Transverse colon (tissue), 4 donors: ENCODE measurements at places on chromosomes 5 and 9.

- DNase-seq: no peak
These were observed 15.0 kb downstream of the GALNT10 start for GRCh38 chr5:154205441-154206117.

- no peak for DNase-seq
These were observed 89.0 kb downstream of the PIK3R1 start for GRCh38 chr5:68304421-68305052.

DNA sequence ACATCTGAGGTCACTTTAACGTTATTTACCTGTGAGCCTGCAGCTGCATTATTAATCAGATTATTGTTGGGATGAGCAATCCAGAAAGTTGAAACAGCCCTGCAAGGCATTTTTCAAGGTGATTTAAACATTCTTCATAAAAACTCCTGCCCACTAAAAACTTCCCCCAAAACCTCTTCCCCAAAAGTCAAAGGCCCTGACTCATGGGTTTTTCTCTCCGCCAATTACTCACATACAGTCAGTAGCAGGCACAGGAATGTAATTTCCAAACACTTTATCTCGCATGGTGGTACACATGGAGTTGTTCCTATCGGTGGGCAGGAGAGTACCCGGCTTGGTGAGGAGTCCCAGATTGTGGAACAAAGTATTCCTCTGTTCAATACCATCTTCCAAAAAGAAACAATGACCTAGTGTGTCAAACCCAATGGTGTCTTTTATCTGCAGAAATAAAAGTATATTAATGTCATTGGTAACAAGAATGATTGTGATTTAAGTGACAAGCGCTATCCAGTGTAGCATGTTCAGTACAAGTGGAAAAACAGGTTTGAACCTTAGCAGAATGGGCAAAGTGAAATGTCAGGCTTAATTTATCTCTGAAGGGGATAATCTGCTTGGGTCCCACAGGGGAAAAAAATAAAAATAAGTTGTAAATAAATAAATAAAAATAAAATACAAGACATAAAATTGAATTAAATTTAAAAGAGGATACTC lies 38.3 kb downstream of the CEMIP2 start:
- DNase-seq: no peak

GRCh38 chr9:121053544-121053943 lies 3.5 kb upstream of the C5 start:
- DNase-seq: no peak

GRCh38 chr5:157484768-157485167 lies 24.8 kb downstream of the NIPAL4 start:
- DNase-seq: no peak

- DNase-seq: no peak
These were observed 327.2 kb downstream of the GLIS3 start for GRCh38 chr9:3972687-3973086.

DNA sequence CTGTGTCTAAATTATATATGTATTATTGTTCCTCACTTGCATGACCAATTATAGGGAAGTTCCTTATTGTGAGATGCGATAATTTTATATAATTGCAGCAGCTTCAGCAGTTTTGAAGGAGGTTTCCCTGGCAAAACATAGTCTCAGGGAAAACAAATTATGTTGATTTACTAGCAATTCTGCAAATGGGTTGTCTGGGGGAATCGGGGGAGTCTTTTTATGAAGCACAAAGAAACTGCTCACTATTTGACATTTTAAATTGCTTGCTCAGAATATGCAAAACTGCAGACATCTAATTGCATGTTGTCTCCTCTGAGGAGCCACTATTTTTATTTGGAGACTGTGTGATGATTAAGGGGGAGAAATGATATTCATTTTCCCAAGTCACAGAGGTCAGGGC lies 361.6 kb downstream of the YTHDC2 start:
- DNase-seq: no peak

DNA sequence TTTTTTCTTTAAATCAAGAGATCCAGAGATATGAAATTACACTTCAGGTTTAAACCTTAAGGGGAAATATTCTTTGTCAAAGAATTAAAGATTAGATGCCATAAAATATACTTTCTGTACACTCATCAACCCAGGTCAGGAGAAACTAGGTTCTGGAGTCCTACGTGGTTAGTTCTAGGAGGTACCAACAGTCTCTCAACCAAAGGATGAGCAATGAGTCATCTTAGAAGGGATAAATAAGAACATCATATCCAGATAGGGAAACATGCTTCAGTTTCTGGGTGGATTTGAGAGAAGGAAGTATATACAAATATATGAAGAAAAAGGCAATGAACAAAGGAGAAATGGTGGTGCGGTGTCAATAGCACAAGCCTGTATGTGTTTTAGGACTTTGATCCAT lies 98.2 kb downstream of the CSNK1G3 start:
- no peak for DNase-seq

- no peak for DNase-seq
These were observed 54.0 kb downstream of the CCDC171 start for GRCh38 chr9:15606643-15607472.

DNA sequence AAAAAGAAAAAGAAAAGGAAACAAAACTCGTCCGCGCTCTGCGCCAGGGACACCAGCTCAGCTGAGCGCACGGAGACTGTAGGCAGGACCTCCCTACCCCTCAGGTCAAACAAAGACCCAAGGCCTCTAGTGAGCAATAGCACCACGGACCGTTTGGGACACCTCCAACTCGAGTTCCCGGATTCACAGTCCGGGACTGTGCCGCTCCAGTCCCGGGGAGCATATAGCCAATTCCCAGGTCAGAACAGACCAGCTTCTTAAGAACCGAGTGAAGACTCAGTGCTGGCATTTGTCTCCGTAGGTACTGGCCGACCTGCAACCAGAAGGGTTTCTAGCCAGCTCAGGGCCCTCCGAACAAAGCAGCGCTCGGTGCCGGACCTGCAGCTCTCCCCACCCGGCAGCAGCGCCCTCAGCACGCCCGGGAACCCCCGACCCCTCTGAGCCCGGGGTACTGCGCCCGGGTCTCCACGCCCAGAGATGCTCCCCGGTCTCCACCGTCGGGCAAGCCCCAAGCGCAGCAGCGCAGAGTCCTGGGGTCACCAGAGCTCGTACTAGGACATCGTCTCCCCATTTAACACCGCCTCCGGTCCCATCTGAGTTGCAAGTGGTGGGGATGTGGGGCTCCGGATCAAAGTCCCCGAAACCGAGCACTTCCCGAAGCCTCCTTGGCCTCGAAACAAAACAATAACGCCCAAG lies 591 bp downstream of the ABCA1 start:
- peak; percentile 44 for DNase-seq

DNA sequence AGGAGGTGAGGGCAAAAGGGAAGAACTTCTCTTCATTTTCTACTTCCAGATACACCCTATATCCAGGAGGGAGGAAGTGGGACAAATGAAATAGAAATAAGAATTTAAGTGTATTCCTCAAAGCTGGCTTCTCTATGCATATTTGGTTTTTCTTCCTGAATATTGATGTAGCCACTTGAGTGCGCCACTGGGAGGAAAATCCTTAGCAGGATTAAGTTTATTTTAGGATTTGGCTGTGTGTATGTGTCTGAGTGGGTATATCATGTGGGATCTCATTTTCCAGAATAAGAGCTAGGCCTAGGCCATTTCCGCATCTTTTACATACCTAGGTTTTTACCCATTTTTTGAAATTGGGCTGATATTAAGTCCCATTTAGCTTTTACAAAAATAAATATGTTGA lies 42.5 kb downstream of the MAP1B start:
- DNase-seq: no peak

DNA sequence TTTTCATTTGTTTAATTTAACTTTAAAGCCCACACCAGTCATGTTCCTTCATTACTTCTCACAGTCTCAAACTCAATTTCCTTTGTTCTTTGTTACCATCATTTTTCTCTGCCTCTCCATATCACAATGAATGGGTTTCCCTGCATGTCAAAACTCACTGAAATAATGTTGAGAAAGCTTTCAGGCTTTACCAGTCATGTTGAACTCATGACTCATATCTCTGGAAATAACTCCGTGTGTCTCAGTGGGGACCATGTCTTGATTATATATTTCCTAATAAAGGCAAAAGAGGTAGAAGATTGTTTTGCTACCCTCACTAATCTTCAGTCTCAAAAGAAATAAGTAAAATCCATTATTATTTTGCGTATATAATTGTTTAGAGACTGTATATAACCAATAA lies 231.2 kb downstream of the CHSY3 start:
- no peak for DNase-seq

DNA sequence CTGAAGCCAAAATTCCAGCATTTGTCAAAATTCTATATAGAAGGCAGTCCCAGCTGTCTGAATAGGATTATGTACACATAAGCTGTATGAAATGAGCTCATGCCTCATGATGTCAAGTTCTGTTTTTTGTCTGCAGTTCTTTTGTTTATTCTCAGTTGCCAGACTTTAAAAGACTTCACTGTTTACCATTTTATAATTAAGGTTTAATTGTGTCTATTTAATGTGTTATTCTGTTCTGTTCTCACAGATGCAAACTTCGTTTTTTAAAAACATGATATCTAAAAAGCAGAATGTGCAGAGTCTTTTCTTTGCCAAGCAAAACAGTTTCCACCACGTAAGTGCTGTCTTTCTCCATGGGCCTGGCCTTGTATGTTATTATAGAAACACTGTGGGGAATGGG lies 31.1 kb downstream of the ERAP1 start:
- DNase-seq: no peak

DNA sequence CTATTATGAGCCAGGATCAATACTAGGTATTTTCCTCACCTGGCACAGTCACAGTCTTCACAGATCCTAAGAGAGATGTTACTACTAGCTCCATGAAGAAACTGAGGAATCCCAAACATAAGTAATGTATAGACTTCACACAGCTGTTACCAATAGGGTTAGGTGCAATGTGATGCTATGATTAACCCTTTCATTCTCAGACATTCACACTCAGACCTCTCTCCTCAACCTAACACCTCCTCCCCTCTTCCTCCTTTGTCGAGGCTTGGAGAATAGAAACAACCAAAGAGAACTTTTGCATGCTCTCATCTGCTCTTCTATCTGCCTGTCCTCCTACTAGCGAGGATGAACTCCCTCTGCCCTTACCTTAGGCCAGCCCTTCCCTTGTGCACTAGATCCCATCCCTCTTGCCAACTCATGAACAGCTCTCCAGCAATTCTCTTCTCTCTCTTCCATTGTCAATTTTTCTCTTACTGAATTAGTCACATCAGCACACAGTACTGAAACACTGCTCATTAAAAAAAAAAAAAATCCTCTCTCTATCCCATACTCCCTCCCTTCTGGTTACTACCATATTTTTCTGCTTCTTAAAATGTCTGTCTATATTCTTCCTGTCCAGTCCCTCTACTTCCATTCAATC lies 47.7 kb downstream of the MAPKAP1 start:
- DNase-seq: no peak

DNA sequence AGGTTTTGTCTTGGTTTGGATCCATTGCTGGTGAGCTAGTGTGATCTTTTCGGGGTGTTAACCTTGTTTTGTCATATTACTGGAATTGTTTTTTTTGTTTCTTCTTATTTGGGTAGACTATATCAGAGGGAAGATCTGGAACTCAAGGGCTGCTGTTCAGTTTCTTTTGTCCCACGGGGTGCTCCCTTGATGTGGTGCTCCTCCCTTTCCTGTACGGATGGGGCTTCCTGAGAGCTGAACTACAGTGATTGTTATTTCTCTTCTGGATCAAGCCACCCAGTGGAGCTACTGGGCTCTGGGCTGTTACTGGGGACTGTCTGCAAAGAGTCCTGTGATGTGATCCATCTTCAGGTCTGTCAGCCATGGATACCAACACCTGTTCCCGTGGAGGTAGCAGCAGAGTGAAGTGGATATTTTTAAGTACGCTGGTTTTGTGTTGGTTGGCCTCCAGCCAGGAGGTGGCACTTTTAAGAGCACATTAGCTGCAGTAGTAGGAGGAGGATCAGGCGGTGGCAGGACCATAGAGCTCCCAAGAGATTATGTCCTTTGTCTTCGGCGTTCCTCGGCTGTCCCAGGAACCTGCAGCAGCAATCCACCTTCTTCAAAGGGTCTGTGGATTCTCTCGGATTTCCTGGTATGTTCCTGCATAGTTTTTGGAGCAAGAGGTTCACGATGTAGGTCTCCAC lies 27.2 kb downstream of the SCAMP1 start:
- DNase-seq: no peak

GRCh38 chr5:141488591-141489561 lies at the start of gene PCDHGC5:
PCDHGC5 (plus strand) TSS chr5:141489081; CDS start chr5:141489241, 160 bp downstream.
- DNase-seq: no peak

GRCh38 chr9:8208465-8208864 lies 408.9 kb upstream of the DMAC1 start:
- no peak for DNase-seq

- DNase-seq: no peak
These were observed 50.5 kb downstream of the COMMD10 start for GRCh38 chr5:116135344-116135743.

GRCh38 chr5:109136906-109137305 lies 272.9 kb downstream of the PJA2 start:
- no peak for DNase-seq

DNA sequence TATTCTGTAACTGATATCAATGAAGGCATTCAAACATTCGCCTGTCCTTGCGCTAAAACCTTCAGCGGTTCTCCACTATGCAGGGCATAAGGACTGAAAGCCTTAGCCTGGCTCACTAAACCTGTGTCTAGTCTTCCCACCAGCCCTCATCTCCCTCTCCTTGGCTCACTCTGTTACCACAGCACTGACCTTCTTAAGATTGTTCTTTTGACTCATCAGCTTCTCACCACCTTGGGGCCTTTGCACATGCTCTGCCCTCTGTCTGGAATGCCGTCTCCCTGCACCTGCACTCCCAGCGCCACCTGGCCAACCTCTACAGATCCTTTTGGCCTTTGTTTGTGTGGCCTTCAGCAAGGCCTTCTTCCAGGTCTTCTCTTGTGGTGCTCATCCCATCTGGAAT lies 131.8 kb upstream of the IER5L start:
- no peak for DNase-seq

- DNase-seq: no peak
These were observed 179.6 kb downstream of the GNAQ start for GRCh38 chr9:77851882-77852595.

DNA sequence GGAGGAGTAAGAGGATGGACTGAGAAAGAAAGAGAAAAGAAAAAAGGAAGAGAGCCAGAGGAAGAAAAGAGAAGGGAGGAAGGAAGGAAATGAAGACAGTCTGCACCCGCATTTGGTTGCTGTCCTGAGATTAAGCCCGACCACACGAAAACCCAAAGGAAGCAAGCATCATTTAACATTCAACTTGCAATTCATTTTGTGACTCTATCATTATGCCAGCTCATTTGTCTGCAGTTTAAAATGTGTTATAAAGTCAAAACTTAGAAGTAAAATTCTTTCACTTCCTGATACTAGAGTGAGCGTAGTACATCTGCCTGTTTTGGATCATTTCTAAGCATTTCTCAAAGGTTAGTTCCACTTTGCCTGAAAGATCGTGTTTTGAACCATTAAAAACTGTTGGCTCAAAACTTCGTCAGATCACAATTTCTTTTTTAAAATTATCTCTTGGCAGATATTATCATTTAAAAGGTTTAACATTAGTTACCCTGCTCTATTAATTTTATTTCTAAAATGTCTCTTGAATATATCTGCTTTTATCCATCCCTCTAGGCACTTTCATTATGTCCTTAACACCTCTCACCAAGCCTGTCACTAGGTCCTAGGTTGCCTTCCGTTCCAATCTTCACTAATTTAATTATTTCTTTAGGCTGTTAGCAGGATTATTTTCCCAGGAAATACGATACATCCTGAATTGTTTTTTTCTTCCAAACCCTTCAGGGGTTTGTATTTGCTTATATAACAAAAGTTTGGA lies 240.9 kb downstream of the TLE4 start:
- DNase-seq: no peak
